ENCODE measurements at places on chromosomes 2 and 18. TPM values are rescaled to one million over a fixed set of nuclear protein-coding genes. Genes with fewer than 3 reads are reported as not detected.

- H3K36me3 ChIP-seq = no peaks in the 10 kb centered on the region
- no peak for DNase-seq
- peaks cover 9% of the 10 kb centered on the region for H3K4me1 ChIP-seq
- H3K4me3 ChIP-seq = no peak overlapping the region
Measured at GRCh38 chr18:48453330-48454066, 44.3 kb upstream of the ZBTB7C start.

DNA sequence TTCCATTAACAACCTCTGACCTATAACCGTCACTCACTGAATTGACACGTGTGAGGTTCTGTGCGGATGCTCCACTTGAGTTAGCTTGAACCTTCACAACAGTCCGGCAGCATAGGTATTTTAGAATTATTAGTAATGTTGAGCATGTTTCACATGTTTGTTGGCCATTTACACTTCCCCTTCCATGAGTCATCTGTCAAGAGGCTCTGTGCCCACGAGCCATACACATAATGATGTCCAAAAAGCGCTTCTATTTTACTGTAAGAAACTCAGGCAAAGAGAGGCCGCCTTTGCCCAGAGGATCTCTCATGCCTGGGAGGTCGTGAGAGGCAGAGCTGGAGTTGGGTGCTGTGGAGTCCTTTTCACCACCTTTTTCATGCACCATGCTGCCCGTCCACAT, 28.9 kb upstream of the TMEM214 start:
- no peaks in the 10 kb centered on the region for H3K4me1 ChIP-seq
- H3K36me3 ChIP-seq = no peaks in the 10 kb centered on the region
- H3K27me3 ChIP-seq = no peaks in the 10 kb centered on the region
- H3K27ac ChIP-seq = no peak overlapping the region
- H3K4me3 ChIP-seq = no peak overlapping the region

RETREG2 gene
- 43.8 TPM for total RNA-seq

GRCh38 chr2:220123751-220124150, 496.3 kb downstream of the SLC4A3 start:
- H3K36me3 ChIP-seq = no peaks in the 10 kb centered on the region
- H3K4me3 ChIP-seq = no peak overlapping the region
- DNase-seq = no peak
- no peak overlapping the region for H3K27ac ChIP-seq

DNA sequence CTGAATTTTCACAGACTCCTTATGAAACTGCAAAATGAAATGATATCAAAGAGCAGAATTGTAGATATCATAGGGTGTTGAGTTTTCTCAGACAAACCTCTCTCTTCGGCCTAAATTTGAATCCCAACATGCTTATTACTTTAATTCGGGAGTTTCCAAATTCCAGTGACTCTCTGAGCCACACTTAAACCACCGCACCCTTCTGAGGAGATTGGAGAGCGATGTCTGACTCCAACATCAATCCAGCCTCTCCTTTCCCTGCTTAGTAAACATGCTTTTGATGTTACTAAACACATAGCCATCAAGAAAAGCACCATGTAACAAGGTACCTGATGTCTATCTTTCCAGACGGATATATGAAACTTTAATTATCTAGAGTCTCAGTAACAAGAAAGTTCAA, 103.1 kb upstream of the ARHGAP28 start:
- H3K4me1 ChIP-seq = peaks cover 12% of the 10 kb centered on the region
- H3K36me3 ChIP-seq = no peaks in the 10 kb centered on the region
- DNase-seq = no peak
- no peak overlapping the region for H3K4me3 ChIP-seq
- no peaks in the 10 kb centered on the region for H3K27me3 ChIP-seq
- no peak overlapping the region for H3K27ac ChIP-seq

Data from thoracic aorta (tissue), 2 donors.